ENCODE measurements at places on chromosomes 1 and 21. TPM values are rescaled to one million over a fixed set of nuclear protein-coding genes. Genes with fewer than 3 reads are reported as not detected.

The MIXL1 gene
- total RNA-seq: not detected

The HDAC1 gene
- total RNA-seq: 120 TPM

The SPATA1 gene
- under 0.01 TPM for total RNA-seq

The GBP3 gene
- 23.7 TPM for total RNA-seq

The SPOCD1 gene
- total RNA-seq: 15.3 TPM

The YOD1 gene
- 4.2 TPM for total RNA-seq

The C1orf116 gene
- total RNA-seq: 0.40 TPM

The MPZ gene
- total RNA-seq: 2.1 TPM

The DEPDC1 gene
- 36.0 TPM for total RNA-seq

The XKR8 gene
- 14.2 TPM for total RNA-seq

The ARHGEF16 gene
- 1.2 TPM for total RNA-seq

The COL9A2 gene
- 3.4 TPM for total RNA-seq

The CCT8 gene
- total RNA-seq: 126 TPM

The LMNA gene
- total RNA-seq: 479 TPM

The OR2G6 gene
- total RNA-seq: not detected

The ABL2 gene
- total RNA-seq: 14.3 TPM
